ENCODE measurements at places on chromosomes 3 and 15. TPM values are rescaled to one million over a fixed set of nuclear protein-coding genes. Genes with fewer than 3 reads are reported as not detected.

CNTN3 gene
- total RNA-seq = 0.80 TPM

GOLGA8O gene
- 0.20 TPM for total RNA-seq

CHRNB4 gene
- not detected for total RNA-seq

CP gene
- 85.8 TPM for total RNA-seq

FSIP1 gene
- total RNA-seq = 0.69 TPM

ARHGEF26 gene
- 0.80 TPM for total RNA-seq

SCG5 gene
- 2.4 TPM for total RNA-seq

TRAIP gene
- 2.8 TPM for total RNA-seq

GOLGA8H gene
- total RNA-seq = 0.99 TPM

LRRIQ4 gene
- 0.17 TPM for total RNA-seq

ATG7 gene
- total RNA-seq = 109 TPM

CAPN3 gene
- total RNA-seq = 0.35 TPM

CAMP gene
- 0.25 TPM for total RNA-seq

SRGAP3 gene
- total RNA-seq = 5.4 TPM

PXYLP1 gene
- total RNA-seq = 20.1 TPM

AADAC gene
- 0.17 TPM for total RNA-seq

PCLAF gene
- total RNA-seq = 8.3 TPM

LCTL gene
- total RNA-seq = 0.50 TPM

FBXO40 gene
- total RNA-seq = not detected

VIPR1 gene
- total RNA-seq = 0.69 TPM

CPN2 gene
- total RNA-seq = 0.05 TPM

THSD4 gene
- total RNA-seq = 22.6 TPM

DNAJC19 gene
- 38.6 TPM for total RNA-seq

OXTR gene
- 6.9 TPM for total RNA-seq

MED12L gene
- 0.30 TPM for total RNA-seq

DAZL gene
- not detected for total RNA-seq

SEMA3G gene
- 0.05 TPM for total RNA-seq

GOLGA8N gene
- total RNA-seq = 0.35 TPM
